ENCODE measurements at places on chromosomes 16 and 17. TPM values are rescaled to one million over a fixed set of nuclear protein-coding genes. Genes with fewer than 3 reads are reported as not detected.

ZSWIM7 gene
- 7.8 TPM for total RNA-seq

BTBD17 gene
- total RNA-seq: not detected

ASPHD1 gene
- total RNA-seq: 71.5 TPM

MAP2K6 gene
- 6.3 TPM for total RNA-seq

KRT17 gene
- total RNA-seq: not detected

ITGB4 gene
- 8.1 TPM for total RNA-seq

FNDC8 gene
- total RNA-seq: not detected

SDK2 gene
- 0.06 TPM for total RNA-seq

MEIOC gene
- total RNA-seq: 2.2 TPM

ABCC11 gene
- not detected for total RNA-seq

KRT33B gene
- not detected for total RNA-seq

LGALS9B gene
- 0.54 TPM for total RNA-seq

HOXB7 gene
- 21.5 TPM for total RNA-seq

HID1 gene
- not detected for total RNA-seq

MRPS7 gene
- 129 TPM for total RNA-seq

PNMT gene
- total RNA-seq: not detected

UBE2O gene
- total RNA-seq: 23.7 TPM

MFSD11 gene
- 19.0 TPM for total RNA-seq

TMIGD1 gene
- not detected for total RNA-seq
